ENCODE measurements at places on chromosomes 16 and 17. TPM values are rescaled to one million over a fixed set of nuclear protein-coding genes. Genes with fewer than 3 reads are reported as not detected.

KCNH4 gene
- not detected for total RNA-seq

NPIPA3 gene
- total RNA-seq = not detected

KRT222 gene
- total RNA-seq = not detected

PIMREG gene
- 111 TPM for total RNA-seq

UTS2R gene
- not detected for total RNA-seq

KRT14 gene
- total RNA-seq = not detected

SP6 gene
- total RNA-seq = 11.2 TPM

NUPR1 gene
- total RNA-seq = 0.56 TPM
